ENCODE measurements at places on chromosomes 4 and X.

GRCh38 chrX:143270317-143270716 is 244.6 kb downstream of the SPANXN4 start:
- DNase-seq: no peak

GRCh38 chrX:9682456-9682855 is 83.2 kb downstream of the GPR143 start:
- peak; percentile 2 for DNase-seq

DNA sequence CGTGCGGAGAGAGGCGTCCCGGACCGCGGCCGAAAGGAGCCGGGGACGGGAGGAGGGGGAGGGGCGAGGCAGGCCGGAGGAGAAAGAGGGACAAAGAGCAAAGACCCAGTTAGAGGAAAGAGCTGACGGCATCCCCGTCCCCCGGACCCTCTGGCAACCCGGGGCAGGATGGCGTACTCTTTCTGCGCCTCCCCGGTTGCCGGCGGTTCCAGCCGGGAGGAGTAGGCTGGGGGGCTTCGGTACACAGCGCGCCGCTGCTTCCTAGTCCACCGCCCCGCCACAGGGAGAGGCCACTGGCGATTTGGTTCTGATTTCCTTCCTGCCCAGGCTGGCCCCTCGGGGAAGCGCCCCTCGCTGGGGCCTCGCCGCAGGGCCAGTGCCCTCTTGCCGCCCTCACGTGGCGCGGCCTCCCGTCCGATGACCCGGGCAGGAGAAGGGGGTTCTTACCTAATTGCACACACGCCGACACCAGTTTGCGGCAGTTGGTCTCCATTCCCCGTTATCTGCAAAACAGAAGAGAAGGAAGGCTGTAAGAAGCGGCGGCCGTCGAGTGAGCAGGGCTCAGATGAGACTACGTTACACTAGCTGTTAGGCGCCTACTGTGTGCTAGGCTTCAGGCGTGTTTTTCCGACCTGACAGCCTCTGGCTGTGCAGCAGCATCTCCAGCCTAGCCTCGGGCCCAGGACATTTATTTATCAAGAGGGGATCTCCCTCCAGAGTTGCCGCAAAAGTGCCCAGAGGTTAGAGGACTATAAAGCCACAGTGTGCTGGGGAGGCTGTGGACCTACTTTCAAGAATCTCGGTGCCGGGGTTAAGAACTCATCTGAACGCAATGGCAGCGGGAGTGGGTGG is 9.9 kb upstream of the PITX2 start:
- DNase-seq: no peak

GRCh38 chrX:119089619-119090018 is 16.8 kb downstream of the CT47C1 start:
- no peak for DNase-seq

- DNase-seq: no peak
Observed at GRCh38 chr4:40963897-40964478, 214.2 kb downstream of the NSUN7 start.

DNA sequence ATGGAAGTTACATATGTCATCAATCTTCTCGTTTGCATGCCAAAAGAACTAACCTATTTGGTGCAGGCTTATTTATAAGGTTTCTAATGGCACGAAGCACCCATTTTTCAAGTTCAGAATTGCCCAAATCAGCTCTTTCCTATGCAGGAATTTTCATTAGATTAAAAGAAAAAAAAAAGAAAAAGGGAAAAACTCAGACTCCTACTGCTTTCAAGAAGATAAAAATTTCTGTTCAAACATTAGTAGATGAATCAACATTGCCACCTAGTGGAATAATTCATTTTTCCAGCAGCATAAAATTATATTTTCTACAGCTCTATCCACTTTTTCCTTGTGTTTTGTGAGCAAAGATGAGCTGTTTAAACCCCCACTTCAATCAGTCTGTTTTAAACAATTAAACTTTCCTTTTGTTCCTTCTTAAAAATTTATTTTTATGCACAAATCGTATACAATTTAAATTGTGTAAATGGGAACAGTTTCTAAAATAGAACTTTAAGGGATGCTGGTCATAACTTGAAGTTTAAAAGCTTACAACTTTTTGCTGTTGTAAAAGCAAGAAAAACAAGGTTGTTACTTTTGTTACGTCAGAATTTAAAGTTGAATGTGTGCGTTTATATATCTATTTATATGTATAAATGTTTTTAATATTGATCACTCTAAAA is 309.9 kb downstream of the ARAP2 start:
- DNase-seq: peak; percentile 21

DNA sequence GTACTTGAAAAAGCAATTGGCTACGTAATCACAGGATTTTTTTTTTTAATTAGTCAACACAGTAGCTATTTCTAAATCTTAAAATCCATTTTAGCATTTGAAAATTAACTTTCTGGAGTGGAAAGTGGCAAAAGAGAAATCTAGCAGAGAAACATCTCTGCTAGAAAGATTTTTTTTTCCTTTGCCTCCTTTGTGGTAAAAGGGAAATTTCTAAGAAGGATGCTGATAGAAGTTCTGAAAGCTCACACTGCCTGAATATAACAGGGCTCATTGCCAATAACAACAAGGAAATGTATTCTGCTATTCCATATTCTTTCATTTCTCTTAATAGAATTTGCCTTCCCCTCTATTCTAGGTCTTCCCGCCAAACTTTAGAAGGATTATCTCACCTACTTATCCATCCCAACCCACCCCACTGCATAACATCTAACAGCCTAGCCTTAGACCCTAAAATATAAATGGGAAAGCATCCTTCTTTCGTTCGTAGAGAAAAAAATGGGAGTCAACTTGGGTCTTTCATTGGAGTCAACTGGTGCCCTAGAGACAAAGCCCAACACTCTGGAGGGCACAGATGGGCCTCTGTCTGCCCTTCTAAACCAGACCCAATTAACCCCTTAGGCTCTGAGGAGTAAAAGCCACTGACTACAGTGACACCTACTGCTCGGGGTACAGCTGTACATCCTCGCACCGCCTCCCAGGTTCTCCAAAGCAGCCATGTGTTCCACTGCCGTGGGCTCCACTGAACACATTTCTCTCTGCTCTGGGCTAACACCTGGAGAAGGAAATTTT is 103.9 kb downstream of the MAML3 start:
- peak; percentile 36 for DNase-seq

GRCh38 chrX:112839856-112840255 is 775 bp downstream of the AMOT start:
- DNase-seq: no peak

DNA sequence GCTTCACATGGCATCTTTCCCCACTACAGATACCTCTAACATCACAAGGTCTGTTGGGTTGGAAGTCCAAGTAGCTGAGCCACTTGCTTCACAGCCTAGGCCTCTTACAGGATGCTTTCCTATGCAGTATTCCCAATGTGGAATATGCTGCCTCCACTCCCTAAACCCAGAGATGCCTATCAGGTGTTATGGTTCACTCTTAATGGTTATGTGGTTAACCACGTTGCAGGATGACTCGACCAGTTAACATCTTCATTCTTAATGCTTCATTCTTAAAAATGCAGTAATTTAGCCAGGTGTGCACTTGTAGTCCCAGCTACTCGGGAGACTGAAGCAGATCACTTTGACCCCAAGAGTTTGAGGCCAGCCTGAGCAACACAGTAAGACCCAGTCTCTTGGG is 24.2 kb downstream of the HAUS3 start:
- peak; percentile 58 for DNase-seq

DNA sequence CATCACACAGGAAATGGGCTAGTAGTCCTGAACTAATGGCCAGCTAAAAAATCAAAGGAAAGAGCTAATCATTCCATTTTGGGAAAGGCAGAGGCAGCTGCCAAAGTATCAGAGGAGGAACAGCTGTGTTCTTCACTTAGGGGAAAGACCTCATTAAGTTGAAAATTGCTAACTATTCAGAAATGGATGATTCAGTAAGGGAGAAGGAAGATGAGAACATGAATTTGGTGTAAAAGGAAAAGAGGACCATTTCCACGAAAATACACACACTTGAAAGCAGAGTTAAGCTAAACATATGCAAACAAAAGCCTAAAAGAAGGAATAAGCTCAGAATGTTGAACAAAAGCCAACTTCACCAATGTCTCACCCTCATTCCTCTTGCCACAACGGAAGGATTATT is 90.4 kb downstream of the PCDH19 start:
- peak; percentile 7 for DNase-seq

DNA sequence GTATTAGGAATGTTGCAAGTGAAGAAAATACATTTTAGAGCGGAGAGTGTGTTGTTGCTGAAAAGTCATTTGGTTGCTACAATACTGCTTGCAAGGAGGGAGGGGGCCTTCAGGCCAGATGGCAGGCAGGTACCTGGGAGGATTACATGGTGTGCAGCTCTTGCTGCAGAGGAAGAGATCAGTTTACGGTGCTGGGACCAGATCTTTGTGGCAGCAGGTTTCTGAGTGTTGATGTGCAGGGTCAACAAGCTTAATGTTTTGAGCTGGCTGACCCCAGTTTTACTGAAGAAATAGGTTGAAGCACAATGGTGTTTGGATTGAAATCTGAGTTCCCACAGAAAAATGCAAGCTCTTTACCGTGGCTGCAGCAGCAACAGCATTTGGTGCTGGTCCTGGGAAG is 96.4 kb upstream of the DDIT4L start:
- no peak for DNase-seq
